Stomach (tissue), 19 donors: ENCODE measurements at places on chromosomes 7 and 10. TPM values are rescaled to one million over a fixed set of nuclear protein-coding genes. Genes with fewer than 3 reads are reported as not detected.

TAS2R41 gene
- polyA plus RNA-seq: not detected

IQUB gene
- polyA plus RNA-seq: not detected

GNGT1 gene
- not detected for polyA plus RNA-seq

DNA sequence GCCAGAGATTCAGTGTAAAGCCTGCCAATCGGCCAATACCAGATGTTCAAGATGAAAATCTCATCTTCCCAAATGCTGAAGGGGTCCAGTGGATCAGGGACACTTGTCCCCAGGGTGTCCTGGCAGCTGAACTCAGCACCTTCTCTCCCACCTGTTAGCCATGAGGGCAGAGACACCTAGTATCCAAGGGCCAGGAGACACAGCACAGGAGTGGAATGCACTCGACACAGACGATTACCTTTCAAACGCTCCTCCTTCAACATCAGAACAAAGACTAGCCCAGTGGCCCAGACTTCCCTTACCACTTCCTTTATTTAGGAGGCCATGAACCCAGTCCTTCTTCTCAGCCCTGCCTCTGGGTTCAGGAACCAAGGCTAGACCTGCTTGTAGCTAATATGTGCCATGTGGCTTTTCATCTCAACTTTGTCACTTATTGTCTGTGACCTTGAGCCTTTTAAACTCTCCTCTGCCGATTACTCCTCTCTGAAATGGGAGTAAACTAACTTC, 180.3 kb upstream of the PLXNA4 start:
- H3K4me3 ChIP-seq: no peak overlapping the region
- no peaks in the 10 kb centered on the region for H3K36me3 ChIP-seq

DNA sequence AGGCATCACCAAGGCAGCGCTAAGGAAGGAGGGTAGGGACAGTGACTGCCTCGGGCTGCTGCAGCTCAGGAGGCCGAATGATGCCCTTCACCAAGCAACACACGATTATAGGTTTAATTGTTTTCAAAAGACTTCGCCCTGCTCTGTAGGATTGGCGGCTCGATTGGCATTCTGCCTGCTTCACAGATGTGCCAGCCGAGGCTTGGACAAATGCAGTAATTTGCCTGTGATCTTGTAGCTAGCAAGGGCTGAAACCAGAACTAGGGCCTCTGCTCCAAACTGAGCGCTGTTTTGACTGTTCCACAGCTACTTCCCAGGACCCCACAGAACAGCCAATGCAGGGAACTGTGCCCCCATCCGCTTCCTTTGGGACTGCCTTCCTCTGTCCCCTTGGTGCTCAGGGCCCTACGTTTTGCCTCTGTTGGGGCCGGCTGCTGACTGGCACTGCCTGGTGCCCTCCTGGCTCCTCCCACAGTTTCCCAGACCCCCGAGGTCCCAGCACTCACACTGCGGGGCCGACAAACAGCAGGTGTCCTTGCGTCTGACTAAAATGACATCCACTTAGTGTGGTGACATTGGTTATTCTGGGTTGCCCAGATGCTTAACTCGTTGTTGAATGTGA, 62.6 kb upstream of the EN2 start:
- DNase-seq: no peak
- no peaks in the 10 kb centered on the region for H3K36me3 ChIP-seq
- H3K27me3 ChIP-seq: peaks cover 11% of the 10 kb centered on the region
- no peak overlapping the region for H3K4me3 ChIP-seq
- no peaks in the 10 kb centered on the region for H3K4me1 ChIP-seq
- no peak overlapping the region for H3K27ac ChIP-seq
